Vagina (tissue), 2 donors: ENCODE measurements at places on chromosomes 13 and 19.

DNA sequence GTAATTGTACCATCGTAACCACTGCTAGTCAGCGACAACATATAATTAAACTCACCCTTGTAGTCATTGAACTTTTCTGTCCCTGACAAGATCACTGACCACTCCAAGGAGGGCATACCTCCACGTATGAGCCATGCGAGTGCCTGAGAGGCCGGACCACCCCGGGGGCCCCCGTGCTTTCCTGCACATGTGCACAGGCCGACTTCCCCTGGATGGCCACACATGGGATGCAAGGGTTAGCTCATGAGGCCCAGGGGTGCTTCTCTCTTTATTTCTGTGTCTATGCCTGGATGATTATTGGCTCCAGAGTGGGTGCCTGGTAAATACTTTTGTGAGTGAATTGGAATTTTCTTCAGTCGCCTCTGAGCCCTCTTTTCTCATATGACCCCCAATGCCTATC, 82.8 kb upstream of the ZNF536 start:
- no peak for DNase-seq

GRCh38 chr13:70390968-70391367, 282.7 kb upstream of the KLHL1 start:
- DNase-seq: no peak

DNA sequence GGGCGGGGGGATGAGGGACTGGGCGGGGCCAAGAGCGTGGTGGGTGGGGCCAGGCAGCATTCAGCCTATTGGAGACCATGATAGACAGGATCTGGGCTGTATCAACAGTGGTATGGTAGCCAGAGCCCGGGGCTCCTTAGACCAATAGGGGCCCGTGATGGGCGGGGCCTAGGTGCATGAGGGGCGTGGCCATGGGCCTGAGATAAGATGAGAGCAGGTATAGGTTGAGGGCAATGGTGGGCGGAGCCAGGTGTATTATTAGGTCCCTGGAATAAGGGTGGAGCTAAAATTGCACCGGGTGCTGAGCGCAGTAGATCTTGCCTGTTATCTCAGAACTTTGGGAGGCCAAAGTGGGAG, 5.3 kb downstream of the ABCA7 start:
- no peak for DNase-seq

- DNase-seq: no peak
Observed at GRCh38 chr13:56886398-56886797, 254.3 kb upstream of the PRR20A start.
